ENCODE measurements at places on chromosomes 6 and 20.
A peak's percentile ranks its signal among the peaks of the same experiment; 100 is the strongest.

DNA sequence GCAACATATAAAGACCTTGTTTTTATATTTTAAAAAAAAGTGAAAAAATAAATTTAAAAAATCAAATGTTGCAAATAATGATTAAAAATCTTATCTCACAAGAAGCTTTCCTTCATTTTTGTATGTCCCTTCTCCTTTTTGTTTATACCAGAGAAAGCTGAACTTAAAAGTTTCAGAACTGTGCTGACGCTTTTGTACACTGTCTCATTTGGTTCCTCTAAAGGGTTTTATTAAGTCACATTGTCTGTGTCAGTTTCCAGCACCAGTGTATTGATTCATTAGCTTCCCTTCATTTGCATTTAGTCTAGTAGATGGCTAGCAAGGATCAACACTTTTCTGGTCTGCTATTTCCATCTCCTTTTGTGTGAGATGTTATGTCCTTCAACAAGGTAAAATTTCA, 6.7 kb downstream of the PCED1A start:
- no peak for DNase-seq

DNA sequence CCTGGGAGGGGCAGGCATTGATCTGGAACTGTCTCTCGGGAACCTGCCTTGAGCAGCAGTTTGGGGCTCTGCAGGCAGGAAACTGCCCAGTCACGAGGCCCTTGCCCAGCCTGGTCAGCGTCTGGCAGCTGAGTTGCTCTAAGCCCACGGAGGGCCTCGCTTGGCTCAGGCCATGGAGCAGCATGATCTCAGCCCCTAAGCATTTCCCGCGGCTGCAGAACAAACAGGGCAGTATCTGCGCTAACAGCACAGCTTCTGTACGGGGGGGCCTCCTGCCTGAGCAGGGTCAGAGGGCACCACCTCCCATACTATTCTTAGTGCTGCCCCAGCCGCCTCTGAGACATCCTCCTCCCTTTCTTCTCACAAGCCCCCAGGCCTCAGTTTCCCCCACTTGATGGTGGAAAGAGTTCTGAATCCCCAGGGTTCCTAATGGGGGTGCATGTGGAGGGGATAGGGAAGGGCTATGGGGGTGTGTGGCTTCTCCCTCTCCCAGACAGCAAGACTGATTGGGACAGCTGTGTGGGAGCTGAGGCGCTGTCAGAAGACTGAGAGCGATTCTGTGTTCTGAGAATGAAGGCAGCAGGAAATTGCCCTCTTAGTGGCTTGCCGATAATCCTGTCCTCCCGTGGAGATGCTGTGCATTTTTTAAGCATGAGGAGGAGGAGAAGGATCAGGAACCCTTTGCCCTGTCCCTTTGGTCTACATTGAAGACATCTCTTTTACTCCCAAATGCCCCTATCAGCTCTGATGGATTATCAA, 46.4 kb downstream of the MOCS1 start:
- DNase-seq = no peak

GRCh38 chr20:32991792-32992641, 12.2 kb downstream of the SUN5 start:
- DNase-seq = no peak

GRCh38 chr6:137495703-137496336, 1.6 kb upstream of the OLIG3 start:
- no peak for DNase-seq

- DNase-seq = no peak
Measured at GRCh38 chr20:35788796-35789195, 17.0 kb downstream of the PHF20 start.

GRCh38 chr6:101582792-101583191, 189.3 kb downstream of the GRIK2 start:
- DNase-seq = no peak

- no peak for DNase-seq
Measured at GRCh38 chr20:1879934-1880333, 15.3 kb upstream of the SIRPA start.

- DNase-seq = peak; percentile 8
Measured at GRCh38 chr6:155693573-155694418, 238.2 kb upstream of the NOX3 start.

DNA sequence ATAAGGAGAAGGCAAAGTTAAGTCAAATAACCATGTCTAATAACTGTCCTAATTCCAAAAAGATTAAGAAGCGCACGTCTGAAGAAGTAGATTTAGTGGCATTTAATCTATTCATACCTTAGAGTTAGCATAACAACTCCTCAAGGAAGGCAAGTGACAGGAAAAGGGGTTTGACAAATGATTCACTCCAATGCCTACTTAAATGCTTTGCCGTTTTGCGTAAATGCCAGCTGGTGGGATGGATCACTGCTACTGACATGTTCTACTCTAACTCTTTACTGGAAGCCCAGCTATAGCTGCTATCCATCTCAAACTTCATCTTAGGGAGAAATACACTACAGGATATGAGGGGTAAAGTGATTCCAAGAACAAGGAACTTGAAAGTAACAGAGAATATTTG, 347.3 kb upstream of the RUNX2 start:
- DNase-seq = no peak

DNA sequence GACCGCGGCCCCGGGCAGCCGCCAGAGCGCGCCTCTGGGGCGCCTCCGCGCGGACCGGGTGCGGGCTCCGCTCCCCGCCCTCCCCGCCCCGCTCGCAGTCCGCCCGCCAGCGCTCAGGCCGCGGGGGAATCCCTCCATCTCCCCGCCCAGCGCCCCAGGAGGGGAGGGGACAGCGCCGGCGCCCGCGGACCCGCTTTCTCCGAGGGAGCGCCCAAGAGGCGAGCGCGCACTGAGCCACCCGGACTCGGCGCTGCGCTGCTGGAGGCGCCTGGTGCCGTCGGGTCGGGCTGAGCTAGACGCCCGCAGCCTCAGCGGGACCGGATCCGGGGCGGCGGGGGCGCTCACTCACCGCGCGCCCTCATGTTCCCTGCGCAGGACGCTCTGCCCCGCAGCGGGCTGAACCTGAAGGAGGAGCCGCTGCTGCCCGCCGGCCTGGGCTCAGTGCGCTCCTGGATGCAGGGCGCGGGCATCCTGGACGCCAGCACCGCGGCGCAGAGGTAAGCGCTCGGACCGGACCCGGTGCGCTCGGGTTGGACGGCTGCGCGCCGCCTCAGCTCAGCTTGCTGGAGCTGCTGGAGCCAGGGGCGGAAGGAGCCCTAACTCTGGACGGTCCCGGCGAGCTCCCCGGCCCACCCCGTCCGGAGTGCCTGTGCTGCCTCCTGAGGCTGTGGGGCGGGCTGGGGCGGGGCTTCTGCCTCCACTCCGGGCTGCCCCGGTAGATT, 867 bp downstream of the EBF4 start:
- peak; percentile 34 for DNase-seq

- DNase-seq = no peak
Measured at GRCh38 chr6:1068068-1068467, 243.8 kb upstream of the FOXQ1 start.

GRCh38 chr6:70051197-70052124, 185.1 kb downstream of the COL19A1 start:
- no peak for DNase-seq

DNA sequence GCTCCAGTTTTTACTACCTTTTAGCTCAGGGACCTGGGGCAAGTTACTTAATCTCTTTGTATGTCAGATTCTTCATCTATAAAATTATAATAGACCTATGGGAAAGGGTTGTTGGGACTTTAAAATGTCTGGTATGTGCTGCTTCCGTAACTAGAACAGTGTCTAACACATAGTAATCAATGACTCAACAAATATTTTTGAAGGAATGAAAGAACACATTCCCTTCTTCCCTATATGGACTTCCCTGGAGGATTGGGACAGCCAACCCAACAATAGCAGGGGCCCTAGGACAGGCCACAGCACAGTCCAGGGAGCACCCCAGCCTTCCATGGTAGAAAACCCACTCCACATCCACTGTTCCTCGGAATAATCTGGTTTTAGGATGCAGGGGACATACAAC, 50.7 kb upstream of the TPD52L1 start:
- DNase-seq = no peak

GRCh38 chr20:1333462-1334369, 4.8 kb upstream of the SDCBP2 start:
- DNase-seq = no peak

- peak; percentile 1 for DNase-seq
Measured at GRCh38 chr6:147390909-147391536, 117.5 kb upstream of the SAMD5 start.

DNA sequence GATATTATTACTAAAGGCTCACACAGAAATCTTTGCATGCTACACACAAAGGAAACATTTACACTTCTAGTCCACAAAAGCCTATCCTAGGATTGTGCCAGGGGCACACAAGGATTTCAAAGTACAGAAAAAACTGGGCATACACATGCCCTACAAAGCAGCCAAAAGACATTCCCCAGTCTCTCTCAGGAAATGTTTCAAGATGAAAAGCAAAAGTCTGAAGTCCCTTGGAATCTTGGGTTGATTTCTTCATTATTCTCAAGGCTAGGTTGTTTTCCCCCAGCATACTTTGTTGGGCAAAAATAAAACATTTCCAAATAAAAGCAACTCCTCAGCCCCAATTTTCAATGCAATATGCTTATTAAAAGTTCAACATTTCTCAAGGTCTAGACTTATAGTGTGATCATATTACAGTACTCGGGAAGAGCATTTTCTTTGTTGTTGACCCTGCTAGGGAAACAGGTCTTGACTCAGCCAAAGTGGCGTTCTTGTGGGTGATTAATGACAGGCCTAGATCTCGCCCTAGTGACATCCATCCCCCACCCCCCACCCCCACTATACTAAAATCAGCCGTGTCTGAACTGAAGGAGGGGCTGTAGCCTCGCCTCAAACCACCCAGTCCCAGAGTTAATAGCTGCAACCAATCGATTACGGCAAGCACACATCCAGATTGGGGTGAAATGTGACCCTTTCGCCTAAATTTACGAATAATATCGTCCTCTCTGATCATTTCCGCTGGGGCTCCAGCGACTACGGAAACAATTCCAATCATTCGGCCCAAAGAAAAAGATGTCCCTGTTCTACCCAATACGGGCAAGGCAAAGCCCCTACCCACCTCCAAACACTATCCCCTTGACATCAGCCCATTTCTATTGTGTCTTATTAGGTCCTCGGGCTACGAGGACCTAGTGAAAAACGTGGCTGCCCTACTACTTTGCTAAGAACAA, 1.4 kb downstream of the AKIRIN2 start:
- DNase-seq = peak; percentile 35

Data from NCI-H1092 treated with DMSO at 0.1 percent for 48 hours (cell line).